BE2C (cell line): ENCODE measurements at places on chromosomes 2 and 18.

- DNase-seq = no peak
These were observed 30.1 kb downstream of the C1D start for GRCh38 chr2:68032702-68033101.

DNA sequence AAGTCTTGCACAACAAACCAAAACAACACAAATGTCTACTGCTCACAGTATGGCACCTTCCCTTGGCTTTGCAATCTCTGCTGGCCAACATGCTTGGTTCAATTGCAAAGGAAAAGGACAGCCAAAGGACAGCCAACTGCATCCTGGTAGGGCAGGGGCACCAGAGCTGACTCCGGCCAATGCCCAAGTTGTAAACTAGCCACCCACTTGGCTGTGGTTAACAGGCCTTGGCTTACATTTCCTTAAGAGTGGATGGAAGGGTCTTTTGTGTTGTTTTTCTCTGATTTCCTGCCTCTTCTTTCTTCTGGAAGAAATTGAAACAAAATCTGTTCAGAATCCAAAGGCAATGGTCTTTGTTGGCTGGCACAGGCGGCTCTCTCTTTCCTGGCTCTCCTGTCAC lies 119.1 kb upstream of the TRIB2 start:
- DNase-seq = no peak

DNA sequence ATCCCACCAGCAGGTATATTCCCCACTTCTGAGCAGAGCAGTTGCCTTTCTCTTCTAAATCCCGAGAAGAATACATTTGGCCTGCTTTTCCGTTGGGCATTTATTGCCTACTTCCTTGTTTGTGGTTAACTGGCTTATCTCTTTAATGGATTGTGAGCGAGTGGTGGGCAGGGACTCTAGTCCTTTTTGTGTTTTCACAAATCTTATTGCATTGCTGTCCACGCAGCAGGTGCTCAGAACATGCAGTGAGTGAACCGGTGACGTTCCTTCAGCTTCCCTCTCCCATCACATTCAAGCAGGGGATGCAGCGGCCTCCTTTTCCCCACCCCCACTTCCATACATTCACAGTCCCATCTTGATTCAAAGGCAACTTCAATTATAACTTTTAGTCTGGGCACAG lies 28.9 kb upstream of the GAREM2 start:
- no peak for DNase-seq

DNA sequence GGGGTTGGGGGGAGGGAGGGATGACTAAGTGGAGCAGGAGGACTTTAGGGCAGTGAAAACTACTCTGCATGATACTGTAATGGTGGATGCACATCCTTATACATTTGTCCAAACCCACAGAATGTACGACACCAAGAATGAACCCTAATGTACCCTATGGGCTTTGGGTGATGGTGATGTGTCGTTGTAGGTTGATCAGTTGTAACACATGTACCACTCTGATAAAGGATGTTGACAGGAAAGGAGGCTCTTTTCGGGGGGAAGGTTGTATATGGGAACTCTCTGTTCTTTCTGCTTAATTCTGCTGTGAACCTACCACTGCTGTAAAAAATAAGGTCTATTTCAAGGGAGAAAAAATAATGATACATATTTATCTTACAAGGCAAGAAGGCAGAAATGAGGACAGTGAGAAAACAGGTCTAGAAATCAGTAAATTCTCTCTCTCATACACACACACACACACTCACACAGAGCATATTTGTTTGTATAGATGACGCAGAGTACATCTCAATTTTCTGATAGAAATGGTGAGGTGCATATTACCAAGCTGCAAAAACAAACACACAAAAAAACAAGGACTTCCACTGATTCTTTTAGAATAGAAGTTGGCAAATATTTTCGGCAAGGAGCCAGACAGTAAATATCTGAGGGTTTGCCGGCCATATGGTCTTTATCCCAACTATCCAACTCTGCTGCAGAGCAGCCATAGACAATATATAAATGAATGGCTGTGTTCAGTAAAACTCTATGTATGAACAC lies 20.2 kb downstream of the FAM124B start:
- DNase-seq = no peak

- peak; percentile 73 for DNase-seq
These were observed 354.6 kb upstream of the SETBP1 start for GRCh38 chr18:44325903-44326635.

DNA sequence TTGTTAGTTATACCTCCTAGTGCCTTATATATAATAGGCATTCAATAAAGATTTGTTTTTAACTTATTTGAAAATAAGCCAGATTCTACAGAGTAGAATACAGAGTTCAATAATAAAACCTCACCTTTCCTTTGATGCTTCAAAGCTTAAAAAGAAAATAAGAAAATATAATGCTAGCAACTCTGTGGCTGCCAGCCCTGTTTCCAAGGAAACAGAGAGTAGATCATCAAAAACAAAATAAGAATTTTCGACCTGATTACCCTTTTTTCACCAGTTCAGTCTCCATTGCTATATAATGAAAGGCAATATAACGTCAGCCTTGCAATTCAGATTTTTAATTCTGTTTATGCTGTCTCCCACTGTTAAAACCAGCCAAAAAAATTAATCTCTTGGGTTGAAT lies 8.9 kb upstream of the PGAP1 start:
- no peak for DNase-seq

- peak; percentile 13 for DNase-seq
These were observed 5.8 kb upstream of the RNU4ATAC start for GRCh38 chr2:121524685-121525425.

DNA sequence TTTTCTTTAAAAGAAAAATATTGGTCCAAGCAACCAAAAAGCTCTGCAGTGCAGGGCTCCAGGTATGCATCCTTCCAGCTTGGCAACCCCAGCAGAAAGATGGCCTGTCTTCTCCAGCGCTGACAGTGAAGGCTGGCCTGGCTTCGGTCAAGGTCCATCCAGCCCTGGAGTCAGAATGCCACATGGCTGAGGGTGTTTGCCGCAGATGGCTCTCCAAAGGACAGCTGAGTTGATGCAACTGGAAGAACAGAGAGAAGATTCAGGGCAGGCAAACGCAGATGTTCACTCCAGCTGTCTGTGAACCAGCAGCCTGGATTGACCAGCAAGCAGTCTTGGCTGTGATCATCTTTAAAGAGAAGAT lies 51.4 kb downstream of the MARCO start:
- no peak for DNase-seq

GRCh38 chr18:77899972-77900754 lies 650.5 kb downstream of the GALR1 start:
- DNase-seq = peak; percentile 33

DNA sequence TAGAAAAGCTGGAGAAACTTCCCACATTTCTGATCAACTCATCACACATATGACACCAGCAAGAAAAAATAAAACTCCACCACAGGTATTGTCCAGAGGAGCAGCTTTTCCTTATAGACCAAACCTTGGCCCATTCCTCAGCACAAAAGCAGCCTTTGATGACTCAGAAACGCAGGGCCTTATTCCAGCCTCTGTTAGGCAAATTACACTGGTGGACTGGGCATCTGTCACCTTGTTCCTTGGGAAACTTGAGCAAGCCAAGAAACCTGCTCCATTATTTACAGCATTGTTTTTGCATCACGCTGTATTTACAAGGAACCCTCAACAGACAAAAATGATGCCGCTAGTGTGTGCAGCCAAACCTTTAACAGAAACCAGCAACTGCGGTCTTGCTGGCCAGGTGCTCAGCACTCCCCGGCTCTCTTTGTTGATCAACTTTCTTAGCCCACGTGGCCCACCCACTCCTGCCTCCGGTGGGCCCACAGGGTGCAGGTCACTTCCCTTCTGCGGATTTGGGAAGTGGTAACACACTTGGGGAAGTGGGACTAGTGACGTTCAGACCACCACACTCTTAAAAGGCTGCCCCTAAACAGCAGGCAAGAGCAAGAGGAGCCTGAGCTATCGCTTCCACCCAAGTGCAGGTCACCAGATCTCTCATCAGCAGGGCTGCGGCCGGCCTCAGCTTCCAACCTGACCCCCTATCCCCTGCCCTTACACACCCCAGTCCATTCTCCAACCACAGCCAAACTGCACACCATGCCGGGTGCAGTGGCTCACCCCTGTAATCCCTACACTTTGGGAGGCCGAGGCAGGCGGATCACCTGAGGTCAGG lies 1.5 kb downstream of the AP1S3 start:
- DNase-seq = no peak

- DNase-seq = no peak
These were observed 52.7 kb upstream of the CCDC68 start for GRCh38 chr18:55012008-55012407.

DNA sequence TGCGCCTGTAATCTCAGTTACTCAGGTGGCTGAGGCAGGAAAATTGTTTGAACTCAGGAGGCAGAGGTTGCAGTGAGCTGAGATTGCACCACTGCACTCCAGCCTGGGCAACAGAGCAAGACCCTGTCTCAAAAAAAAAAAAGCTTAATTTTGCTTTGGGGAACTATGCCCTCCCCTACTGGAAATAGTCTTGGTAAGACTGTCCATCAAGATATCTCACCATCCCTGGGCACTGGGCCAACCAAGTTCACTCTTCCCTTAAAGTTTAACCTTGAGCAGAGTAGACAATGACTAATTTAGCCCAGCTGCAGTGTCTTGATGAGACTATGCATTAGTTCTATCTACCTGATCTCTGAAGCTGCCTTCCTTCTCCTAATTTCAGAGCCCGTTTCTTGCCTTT lies 44.7 kb downstream of the ASXL2 start:
- no peak for DNase-seq

DNA sequence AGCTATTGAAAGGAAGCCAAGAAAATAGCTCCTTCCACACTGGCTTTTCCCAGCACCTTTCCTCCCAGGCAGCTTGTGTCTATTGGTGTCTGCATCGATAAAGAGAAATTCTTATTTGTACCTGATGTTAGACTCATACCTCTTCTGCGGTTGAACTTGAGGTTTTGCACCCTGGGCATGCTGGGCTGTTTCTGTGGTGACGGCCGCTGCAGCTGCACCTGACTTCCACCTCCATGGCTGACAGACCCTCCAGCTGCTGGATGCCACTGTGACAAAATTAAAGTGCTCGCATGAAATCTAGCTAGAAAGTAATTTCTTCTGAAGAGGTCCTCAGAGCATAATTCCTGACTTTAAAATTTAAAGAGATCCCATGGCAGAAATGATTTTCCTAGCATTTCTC lies 6.6 kb downstream of the FECH start:
- no peak for DNase-seq

DNA sequence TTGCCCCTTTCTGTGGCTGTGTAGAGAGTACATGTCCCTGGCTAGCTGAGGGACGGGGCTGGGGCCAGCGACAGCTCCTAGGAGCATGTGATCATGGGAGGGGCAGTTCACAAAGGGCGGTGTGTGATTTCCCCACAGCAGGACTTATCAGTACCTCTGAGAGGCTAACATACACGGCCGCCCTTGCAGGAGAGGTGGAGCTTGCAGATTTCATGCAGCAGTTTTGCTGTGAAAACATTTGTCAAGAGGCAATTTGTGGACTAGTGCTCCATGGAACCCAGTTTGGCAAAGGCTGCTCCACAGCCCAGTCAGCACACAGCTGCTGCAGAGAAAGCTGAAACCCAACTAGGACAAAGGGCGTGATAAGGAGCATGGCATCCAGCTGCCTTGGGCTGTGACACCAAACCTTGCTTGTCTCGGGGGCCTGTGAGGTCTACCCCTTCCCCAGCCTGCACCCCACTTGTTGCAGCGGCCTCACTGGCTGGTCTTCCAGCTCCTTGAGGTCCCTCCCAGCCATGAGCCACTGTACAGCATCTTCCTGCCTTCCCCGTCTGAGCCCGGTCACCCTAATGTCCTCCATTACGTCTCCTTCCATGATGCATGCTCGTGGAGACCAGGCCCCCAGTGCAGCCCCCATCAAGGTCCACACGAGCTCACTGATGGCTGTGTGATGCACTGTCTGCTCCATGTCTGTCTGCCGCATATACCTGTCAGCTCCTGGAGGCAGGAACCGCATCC lies 121.4 kb upstream of the HDAC4 start:
- no peak for DNase-seq

DNA sequence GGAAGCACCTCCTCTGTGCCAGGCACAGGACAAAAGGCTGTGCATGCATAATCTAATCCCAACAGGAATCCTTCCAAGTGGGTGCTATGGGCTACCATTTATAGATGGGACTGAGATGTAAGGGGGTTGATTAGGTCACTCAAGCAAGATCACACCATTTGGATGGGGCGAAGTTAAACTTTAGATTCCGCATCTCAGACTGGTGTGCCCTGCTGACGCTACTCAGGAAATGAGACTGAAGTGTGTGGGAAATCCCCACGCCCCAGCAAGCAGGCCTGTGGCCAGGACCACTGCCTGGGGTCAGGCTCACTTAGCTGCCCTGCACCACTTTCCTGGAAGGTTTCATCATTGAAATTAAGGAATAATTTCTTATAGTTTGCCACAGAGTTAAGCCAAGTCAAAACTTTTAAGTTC lies 70.5 kb upstream of the PPP1CB start:
- DNase-seq = no peak

DNA sequence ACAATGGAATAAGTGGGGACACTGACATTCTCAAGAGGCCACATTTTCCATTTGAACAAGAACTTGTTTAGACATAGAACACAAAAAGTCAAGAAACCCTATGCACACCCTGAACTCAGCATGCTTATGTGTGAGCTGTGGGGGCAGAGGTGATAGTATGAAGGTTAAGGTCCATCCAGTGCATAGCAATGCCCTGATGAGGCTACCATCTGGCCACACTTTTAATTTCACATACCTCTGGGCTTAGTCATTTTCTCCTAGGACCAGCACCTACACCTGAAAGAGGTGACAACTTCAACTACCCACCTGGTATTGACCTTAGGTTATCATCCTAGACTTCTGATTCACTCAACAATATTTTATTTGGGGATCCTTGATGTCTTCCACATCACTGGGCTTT lies 139.8 kb downstream of the PIK3C3 start:
- DNase-seq = no peak

GRCh38 chr2:42516418-42516901 lies 22.7 kb upstream of the KCNG3 start:
- DNase-seq = no peak

DNA sequence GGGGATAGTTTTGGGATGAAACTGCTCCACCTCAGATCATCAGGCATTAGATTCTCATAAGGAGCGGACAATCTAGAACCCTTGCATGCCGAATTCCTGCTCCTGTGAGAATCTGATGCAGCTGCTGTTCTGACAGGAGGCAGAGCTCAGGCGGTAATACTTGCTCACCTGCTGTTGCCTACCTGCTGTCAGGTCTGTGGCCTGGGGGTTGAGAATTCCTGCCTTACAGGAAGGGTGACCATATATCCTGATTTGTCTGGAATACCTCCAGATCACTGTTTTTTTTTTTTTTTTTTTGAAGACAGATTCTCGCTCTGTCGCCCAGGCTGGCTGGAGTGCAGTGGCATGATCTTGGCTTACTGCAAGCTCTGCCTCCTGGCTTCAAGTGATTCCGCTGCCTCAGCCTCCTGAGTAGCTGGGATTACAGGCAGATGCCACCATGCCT lies 21.7 kb downstream of the ACSL3 start:
- no peak for DNase-seq

GRCh38 chr2:134823431-134823830 lies 15.0 kb upstream of the ACMSD start:
- no peak for DNase-seq

GRCh38 chr2:217995731-217996231 lies 7.0 kb downstream of the TNS1 start:
- DNase-seq = peak; percentile 44
